Stimulated activated CD8-positive, alpha-beta memory T cell treated with anti-CD3 and anti-CD28 coated beads, Interleukin-15, amount 100 ng/mL, for 24 hours (primary cell): ENCODE measurements at places on chromosomes 2 and 18.

DNA sequence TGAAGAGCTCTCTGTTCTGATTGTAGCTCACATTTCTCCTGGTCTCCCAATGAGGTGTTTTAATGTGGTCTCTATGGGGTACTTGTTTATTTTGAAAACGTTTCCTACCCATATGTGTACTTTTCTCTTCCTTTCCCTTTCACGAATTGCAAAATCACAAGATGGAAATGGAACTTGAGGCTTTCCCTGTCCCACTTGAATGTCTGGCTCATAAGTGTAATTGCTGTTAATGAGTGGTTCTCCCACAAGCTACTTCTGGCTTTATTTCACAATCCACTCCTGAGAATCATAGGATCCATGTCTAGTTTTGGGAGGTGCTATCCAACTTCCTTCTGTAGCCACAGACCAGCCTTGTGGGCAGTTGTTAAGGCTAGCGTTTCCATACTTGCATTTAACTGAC is 81.1 kb upstream of the CAVIN2 start:
- DNase-seq: no peak

DNA sequence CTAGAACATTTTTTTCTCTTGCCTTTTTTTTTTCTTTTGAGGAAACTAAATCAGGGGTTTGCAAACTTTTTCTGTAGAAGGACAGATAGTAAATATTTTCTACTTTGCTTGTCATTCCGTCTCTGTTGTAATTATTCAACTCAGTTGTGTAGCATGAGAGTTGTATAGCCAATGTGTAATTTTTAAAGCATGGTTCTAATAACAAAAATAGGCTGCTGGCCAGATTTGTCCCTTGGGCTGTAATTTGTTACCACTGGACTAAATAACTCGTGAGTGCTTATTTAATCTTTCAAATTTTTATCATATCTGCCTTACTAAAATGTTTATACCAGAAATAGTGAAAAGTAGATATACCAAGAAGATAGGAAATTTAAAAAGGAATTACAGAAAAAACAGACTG is 43.0 kb downstream of the CCDC148 start:
- DNase-seq: no peak

DNA sequence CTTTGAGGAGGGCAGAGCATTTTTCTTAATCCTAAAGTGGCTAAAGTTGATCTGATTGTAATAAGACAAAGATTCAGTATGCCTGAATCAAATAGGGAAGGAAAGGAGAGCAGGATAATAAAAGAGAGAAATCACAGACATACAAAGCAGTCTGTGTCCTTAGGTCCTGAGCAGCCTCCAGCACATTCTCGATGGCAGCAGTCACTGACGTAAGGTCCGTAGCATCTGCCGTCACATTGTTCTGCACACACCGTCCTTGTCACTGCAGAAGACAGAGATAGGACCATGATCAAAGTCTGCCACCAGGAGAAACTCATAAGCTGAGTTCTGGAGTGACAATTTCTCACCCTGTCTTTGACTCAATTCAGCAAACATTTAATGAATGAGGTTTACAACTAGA is 813.7 kb downstream of the ERBB4 start:
- DNase-seq: no peak

DNA sequence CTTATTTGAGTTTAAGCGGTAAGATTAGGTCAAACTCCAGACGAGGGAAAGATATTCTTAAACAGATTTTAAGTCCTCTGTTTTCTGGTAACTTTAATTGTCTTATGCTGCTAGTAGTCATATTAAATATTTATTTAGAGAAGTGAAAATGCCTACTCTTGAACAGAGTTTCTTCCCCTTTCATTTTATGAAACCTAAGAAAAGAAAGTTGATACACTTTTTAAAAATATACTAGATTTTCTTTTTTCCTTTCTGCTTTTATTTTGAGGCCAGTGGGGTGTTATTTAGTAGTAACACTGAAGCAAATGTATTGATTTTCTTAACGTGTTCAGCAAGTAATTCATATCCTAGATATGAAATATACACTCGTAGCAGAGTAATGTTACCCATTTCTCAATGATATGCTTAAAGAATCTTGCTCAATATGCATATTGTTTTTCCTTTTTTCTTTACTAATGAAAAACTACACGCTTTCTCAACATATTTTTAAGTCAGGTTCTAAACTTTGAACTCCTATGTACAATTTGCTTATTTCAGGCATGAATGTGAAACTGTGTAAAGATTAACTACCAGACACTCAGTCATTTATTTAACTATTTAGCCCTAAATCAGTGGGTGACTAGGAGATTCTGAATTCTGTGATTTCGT is 691 bp downstream of the KYNU start:
- no peak for DNase-seq

DNA sequence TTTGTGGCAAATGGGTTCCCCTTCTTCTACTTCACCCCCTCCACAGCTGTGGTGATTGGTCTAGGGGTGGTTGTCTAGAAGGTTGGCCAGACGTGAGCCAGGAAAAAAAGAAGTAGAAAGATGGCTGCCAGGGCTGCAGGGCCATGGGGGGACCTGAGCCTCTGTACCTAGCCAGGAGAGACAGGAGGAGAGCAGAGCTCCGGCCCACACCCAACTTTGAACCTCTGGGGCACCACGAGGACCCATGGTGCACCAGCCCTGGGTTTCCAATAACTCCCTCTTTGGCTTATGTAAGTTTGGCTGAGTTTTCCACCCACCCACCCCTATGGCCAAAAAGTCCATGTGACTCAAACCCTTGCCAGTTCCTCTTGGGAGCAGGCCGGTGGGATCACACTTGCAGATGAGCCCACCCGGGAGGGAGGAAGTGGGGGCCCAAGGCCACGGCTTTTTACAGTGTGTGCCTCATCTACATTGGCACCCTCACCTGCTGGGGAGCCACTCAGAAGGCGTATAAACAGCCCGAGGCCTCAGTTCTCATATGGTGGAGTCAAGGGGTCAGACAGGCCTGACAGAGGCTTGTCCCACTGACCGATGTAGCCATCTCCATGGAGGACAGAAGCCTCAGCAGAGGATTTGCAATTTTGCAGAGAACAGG is 293.1 kb upstream of the HDAC4 start:
- DNase-seq: no peak

DNA sequence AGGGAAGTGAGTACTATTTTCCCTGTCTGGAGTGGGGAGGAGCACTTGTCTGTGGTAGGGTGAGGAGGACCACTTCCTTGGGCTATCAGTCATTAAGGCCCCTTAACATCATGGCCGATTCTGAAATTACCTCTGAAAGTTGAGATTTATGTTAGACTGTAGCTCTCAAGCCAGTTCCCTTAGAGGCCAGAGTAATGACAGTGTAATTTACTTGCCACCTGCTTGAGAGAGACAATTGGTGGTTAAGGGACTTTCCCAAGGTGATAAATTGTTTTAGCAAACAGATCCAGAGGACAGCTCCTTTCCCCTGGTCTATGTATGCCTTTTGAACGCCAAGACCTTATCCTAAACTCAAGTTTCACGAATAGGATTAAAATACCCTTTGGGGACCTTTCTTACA is 56.1 kb downstream of the NEDD4L start:
- no peak for DNase-seq

- DNase-seq: no peak
Observed at GRCh38 chr2:66538291-66538690, 103.4 kb downstream of the MEIS1 start.

DNA sequence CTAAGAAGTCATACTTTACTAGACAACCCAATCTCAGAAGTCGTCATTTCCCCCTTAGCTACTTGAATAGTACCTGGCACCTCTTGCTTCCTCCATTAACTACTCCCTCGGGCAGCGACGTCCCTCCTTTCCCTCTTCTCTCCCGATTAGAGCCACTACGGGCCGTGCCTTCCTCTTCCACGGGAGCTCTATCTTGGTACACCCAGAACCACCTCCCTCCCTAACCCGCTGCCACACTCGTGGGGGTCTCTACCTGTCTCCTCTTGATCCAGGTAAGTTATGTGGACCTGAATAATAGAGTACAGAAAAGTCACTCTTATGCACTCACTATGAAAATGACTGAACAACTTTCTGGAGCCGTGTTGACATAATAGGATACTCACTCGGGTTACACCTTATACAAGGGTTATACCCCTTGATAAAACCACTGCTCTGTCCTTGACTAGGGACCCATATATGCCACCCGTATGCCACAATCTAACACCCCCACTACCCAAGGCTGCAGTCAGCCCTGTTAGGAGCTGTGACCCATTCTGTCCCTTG is 595 bp upstream of the HDHD2 start:
- no peak for DNase-seq

- DNase-seq: no peak
Observed at GRCh38 chr2:43414586-43415135, 181.2 kb downstream of the THADA start.

DNA sequence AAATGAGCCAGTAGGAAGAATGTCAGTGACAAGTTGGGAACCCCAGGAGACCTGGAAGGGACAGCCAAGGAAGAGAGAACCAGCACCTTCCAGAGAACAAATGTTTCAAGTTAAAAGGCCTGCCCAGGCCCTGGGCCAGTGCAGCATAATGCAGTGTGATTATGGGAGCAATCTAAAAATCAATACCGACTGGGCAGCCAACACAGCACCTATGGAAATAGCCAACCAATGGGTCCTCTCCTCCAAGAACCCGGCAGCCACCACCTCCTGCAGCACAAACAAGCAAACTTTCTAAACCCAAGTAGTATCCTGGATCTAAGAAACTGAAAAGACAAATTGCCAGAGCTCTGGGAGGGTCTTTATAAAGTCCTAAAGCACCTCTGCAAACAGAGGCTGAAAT is 71.7 kb downstream of the CLHC1 start:
- DNase-seq: no peak
